ENCODE measurements at places on chromosomes 13 and 19. TPM values are rescaled to one million over a fixed set of nuclear protein-coding genes. Genes with fewer than 3 reads are reported as not detected.

The ACP7 gene
- 0.11 TPM for total RNA-seq

GRCh38 chr13:46799139-46799538 lies 2.2 kb upstream of the ESD start:
- peaks cover 31% of the 10 kb centered on the region for H3K4me1 ChIP-seq
- no peaks in the 10 kb centered on the region for H3K27me3 ChIP-seq
- H3K27ac ChIP-seq: no peak overlapping the region
- no peak for DNase-seq
- H3K4me3 ChIP-seq: no peak overlapping the region

- H3K36me3 ChIP-seq: peaks cover 44% of the 10 kb centered on the region
- no peak overlapping the region for H3K4me3 ChIP-seq
- H3K4me1 ChIP-seq: peaks cover 15% of the 10 kb centered on the region
- no peak overlapping the region for H3K27ac ChIP-seq
Measured at GRCh38 chr13:51249255-51249654, 27.1 kb downstream of the FAM124A start.

GRCh38 chr13:75749407-75749806 lies 113.3 kb downstream of the LMO7 start:
- peaks cover 6% of the 10 kb centered on the region for H3K4me1 ChIP-seq
- H3K27ac ChIP-seq: no peak overlapping the region
- H3K36me3 ChIP-seq: peaks cover 32% of the 10 kb centered on the region
- no peak overlapping the region for H3K4me3 ChIP-seq
- DNase-seq: no peak

GRCh38 chr19:45040059-45040771 lies 1.4 kb downstream of the CLASRP start:
- peak overlapping the region; percentile 92 for H3K27ac ChIP-seq
- H3K27me3 ChIP-seq: no peaks in the 10 kb centered on the region
- H3K4me3 ChIP-seq: peak overlapping the region; percentile 98

The KCNRG gene
- total RNA-seq: 0.32 TPM

DNA sequence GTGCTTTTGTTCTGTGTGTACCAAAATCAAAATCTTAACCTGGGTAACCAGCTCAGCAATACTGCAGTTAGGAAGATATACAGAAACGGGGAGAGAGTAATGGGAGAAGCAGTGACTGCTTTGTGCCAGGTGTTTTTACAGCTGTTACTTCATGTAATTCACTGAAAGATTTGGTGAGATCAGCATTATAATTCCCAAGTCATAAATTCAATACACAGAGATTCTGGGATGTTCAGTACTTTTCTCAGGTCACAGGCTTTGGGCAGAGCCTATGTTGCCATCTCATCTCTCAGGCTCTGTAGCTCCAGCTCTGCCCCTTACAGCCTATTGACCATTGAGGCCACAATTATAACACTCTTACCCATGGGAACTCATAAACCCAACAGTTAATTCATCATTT lies 138.5 kb downstream of the ZAR1L start:
- H3K27me3 ChIP-seq: no peaks in the 10 kb centered on the region
- H3K4me1 ChIP-seq: no peaks in the 10 kb centered on the region
- no peak overlapping the region for H3K27ac ChIP-seq
- no peaks in the 10 kb centered on the region for H3K36me3 ChIP-seq
- DNase-seq: no peak

The TRAPPC6A gene
- total RNA-seq: 59.7 TPM

- H3K27me3 ChIP-seq: no peaks in the 10 kb centered on the region
- H3K36me3 ChIP-seq: no peaks in the 10 kb centered on the region
- DNase-seq: no peak
- no peak overlapping the region for H3K4me3 ChIP-seq
- peaks cover 20% of the 10 kb centered on the region for H3K4me1 ChIP-seq
Measured at GRCh38 chr13:25280396-25280795, 6.9 kb downstream of the MTMR6 start.

Measured in WTC11 (cell line).